ENCODE measurements at places on chromosomes 7 and 10.

- DNase-seq: no peak
Observed at GRCh38 chr10:14757394-14757793, 17.3 kb downstream of the FAM107B start.

DNA sequence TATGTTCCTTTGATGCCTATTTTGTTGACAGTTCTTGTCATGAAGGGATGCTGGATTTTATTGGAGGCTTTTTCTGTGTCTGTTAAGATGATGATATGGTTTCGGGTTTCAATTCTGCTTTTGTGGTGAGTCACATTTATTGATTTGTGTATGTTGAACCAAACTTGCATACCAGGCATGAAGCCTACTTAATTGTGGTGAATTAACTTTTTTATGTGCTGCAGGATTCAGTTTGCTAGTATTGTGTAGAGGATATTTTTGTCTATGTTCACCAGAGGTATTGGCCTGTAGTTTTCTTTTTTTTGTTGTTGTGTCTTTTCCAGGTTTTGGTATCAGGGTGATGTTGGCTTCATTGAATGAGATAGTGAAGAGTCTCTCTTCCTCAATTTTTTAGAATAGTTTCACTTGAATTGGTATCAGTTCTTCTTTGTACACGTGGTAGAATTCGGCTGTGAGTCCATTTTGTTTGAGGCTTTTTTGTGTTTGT is 345.9 kb downstream of the KIF20B start:
- no peak for DNase-seq

DNA sequence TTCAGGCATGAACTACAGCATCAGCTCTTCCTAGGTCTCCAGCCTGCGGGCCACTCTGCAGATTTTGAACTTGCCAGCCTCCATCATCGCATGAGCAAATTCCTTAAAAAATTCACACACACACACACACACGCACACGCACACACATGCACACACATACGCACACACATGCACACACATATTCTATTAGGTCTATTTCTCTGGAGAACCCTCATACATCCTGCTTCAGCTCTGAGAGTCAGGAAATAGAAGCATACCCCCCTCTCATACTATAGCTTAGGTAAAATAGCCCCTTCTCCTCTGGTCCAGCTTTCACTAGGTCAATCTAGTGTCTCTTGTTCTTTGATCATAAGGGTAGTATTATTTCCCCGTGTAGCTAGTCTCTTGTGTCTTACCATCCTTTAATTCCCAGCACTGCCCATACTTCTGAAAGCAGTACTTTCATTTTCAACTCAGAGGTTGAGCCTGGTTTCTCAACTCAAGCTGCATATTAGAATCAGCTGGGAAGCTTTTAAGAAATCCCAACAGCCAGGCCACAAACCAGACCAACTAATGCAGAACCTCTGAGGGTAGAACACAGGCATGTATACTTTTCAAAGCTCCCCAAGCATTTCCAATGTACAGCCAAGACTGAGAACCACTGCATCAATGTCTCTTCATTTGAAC is 30.9 kb upstream of the ITGB8 start:
- no peak for DNase-seq

DNA sequence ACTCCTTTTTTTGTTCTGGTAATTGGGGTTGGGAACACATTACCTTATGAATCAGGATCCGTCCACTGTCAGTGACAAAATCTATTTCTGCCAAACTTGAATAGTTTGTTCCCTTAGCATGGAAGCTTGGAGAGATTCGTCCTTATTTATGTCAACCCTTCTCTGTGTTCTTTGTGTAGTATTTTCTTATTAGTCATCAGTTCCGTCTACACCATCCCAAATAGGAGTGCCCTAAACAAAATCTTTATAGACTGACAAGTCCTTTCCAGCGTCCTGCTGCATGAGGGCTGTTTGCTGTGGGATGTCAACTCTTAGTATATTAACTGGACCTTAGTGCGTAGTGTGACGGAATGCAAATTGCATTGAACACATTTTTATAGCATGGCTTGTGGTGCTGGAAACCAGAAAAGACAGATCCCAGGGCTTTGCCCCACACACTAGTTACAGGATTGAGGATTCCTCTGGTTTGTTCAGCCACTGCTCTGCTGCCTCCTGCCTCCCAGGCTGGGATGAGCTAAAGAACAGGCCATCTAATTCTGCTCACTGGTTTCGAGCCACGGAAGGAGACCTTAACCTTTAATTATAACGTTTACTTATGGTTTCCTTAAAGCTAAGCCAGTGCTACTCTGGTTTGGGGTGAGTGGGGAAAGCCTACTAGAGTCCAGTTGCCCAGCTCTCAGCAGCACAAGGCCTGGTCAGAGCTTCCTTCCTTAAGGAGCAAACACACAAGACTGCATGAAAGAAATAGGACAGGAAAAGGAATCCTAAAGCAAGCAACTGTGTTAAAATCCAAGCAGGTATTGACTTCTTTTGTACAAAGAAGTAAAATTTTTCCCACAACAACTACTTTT is 194.4 kb downstream of the CCSER2 start:
- DNase-seq: no peak

- no peak for DNase-seq
Observed at GRCh38 chr10:84166620-84167288, 6.8 kb upstream of the GPR15LG start.

GRCh38 chr10:49080965-49081364 is 34.4 kb downstream of the VSTM4 start:
- no peak for DNase-seq

DNA sequence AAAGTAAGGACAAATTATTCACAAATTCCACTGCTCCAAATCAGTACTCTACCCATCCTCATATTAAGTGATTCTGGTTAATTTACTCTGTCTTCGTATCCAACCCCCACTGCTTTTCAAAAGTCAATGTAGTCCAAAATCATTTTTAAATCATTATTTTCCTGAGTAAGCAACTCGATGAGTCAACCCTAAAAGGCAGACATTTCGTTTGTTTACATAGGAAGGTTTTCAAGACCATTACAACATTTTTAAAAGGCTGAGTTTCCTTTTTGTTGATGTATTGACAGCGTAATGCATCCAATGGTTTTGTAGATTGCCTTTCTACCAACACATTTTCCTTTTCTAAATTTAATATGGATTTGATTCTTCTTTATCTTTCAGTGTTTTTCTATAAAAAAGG is 523.0 kb upstream of the ANKRD30A start:
- DNase-seq: no peak

DNA sequence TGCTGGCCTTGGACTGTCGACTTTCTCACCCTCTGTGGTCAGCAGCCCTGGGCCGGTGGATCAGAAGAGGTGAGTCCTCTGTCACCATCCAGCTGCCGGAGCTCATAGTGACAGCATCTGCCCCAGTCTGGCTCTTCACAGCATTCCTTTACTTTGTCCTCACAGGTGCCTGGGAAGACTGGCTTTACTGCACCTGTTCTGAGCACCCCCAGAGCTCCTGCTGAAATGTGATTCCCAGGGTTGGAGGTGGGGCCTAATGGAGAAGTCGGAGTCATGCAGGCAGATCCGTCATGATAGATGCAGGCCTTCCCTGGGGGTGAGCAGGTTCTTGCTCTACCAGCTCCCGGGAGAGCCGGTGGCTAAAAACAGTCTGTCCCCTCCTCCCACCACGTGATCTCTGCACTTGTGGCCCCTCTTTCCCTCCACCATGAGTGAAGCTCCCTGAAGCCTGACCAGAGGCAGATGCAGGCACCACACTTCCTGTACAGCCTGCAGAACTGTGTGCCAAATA is 171.5 kb downstream of the ZMYND11 start:
- no peak for DNase-seq

DNA sequence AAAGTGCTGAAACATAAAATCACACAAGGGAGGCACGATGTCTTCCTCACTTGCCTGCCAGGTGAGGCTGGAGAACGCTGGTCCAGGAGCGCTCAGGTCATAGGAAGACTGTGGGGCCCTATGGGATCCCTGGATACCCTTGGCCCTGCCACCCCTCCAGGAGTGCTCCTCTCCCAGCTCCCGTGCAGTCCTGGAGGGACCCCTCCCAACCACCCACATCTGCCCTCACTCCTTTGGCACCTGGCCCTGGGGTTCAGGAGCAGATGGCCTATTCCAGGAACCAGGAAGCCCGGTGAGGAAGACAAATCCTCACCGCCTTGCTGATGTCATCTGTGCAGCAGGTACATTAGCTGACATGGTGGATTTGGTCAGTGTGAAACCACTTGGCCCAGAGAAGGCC is 3.7 kb upstream of the CXCL12 start:
- no peak for DNase-seq

DNA sequence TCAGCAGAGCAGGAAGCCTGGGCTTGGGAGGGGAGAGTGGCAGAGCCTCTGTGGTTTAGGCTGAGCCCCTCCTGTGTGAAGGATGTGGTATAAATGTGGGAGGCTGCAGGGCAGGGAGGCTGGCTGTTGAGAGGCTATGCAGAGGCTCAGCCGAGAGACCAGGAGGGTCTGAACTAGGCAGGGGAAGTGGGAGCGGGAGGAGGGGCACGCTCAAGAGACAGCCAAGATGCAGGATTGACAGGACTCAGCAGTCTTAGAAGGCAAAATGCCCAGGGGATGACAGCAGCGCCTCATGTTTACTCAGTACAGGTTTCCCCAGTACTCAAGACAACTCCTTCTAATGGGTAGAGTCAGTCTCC is 24.3 kb downstream of the BTBD16 start:
- DNase-seq: no peak

GRCh38 chr7:41889472-41889871 is 186.6 kb upstream of the INHBA start:
- no peak for DNase-seq

DNA sequence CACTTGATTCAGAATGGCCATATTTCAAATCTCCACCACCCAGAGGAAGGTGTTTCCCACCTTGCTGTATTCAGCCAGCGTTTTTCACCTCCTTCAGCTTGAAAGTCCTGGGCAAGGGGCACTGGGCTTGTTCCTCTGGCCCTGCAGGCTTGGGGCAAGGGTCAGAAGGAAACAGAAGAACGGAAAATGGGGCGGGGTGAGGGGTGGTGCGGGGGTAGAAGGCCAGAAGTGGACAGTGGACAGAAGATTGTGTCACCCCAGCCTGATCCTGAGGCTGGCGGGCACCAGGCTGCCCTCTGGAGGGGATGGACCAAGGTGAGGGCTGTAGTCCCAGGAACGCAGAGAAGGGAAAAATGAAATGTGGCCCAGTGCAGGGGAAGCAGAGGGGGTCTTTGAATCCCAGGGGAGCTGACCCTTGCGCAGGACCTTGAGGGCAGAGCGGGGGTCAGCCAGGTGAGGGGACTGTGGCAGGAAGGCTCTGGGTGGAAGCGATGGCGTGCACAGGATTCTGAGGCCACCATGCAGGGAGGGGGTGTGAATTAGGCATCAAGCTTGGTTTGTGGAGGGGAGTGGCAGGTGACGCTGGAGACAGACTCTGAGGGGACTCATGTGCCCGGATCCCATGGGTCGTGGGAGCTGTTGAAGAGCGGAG is 23.0 kb downstream of the TMEM120A start:
- no peak for DNase-seq

DNA sequence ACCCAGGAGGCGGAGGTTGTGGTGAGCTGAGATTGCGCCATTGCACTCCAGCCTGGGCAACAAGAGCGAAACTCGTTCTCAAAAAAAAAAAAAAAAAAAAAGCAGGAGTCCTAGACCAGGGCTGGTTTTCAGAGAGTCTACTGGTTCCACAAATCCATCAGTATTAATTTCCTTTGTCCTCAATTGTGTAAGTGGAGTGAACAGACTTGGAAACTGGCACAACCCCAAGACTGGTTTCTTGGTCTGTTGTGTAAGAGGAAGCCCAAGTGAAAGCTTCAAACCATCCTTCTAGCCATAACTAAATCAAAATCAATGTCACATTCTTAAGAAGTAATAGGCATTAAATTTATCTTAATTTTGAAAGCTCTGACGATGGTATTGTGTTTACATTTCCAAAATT is 213.6 kb downstream of the DGKI start:
- DNase-seq: no peak

DNA sequence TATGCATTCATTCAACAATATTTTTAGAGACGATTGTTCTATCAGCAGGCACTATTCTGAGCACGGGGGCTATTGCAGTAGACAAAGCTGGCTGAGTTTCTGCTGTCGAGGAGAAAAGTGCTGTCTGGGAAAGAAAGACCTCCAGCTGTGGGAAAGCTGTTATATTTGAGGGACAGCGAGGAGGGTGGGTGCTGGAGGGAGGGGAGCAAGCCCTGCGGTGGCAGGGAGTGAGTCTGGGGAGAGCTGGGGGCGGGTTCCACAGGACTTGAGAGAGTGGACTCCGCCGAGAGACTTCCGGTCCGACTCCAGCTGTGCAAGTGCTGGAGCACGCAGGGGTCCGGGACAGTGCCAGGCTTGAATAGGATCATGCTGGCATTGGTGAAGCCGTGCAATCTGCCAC is 602.1 kb upstream of the FOXK1 start:
- no peak for DNase-seq

- no peak for DNase-seq
Observed at GRCh38 chr7:110347081-110347480, 743.8 kb upstream of the LRRN3 start.

DNA sequence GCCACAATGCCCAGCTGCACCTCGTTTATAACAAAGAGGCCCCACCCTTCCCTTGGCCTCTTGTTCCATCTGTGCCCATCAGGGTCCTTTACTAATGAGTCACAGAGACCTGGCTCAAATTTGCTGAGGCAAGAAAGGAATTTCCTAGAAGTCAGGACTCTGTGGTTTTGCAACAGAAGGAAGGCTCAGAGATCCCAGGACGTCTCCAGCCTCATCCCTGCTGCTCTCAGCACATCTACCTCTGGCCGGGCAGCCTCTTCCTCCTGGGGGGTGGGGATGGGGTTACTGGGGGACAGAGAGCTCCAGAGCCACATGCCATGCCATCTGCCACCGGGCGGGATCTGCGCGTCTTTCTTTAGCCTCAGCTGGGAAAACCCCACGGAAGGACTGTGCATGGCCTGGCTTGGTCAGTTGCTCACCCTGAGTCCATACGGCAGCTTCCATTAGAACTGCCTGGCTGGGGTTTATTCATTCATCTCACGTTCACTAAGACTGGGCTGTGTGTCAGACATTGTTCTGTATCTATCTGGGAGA is 41.9 kb upstream of the PSMG3 start:
- DNase-seq: no peak

- DNase-seq: no peak
Observed at GRCh38 chr7:24555184-24555583, 18.1 kb upstream of the PALS2 start.

GRCh38 chr7:107948645-107949442 is 54.1 kb downstream of the LAMB1 start:
- DNase-seq: no peak

- DNase-seq: no peak
Observed at GRCh38 chr7:158950914-158951635, 94.7 kb downstream of the DYNC2I1 start.

GRCh38 chr10:31343009-31343408 is 24.0 kb downstream of the ZEB1 start:
- DNase-seq: no peak

GRCh38 chr7:2092279-2092678 is 140.5 kb downstream of the MAD1L1 start:
- DNase-seq: no peak

DNA sequence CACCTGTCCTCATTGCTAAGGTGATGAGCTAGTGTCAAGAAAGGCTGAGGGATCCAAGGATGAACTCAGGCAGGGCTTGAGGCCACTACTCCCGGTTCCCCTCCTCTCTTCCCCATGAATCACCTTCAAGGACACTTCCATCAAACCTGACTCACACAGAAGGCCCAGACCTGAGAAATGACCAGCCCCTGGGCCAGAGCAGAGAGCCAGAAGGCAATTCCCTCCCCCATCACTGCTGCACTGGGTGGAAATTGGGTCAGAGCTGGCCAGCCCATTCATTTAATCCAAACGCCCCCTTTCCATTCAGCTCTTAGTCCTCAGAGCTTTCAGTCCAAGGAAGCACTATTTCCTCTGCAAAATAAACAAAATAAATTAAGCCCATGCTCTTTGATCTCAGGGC is 182.0 kb downstream of the KCNMA1 start:
- DNase-seq: no peak
